ENCODE measurements at places on chromosomes 6 and 20.

DNA sequence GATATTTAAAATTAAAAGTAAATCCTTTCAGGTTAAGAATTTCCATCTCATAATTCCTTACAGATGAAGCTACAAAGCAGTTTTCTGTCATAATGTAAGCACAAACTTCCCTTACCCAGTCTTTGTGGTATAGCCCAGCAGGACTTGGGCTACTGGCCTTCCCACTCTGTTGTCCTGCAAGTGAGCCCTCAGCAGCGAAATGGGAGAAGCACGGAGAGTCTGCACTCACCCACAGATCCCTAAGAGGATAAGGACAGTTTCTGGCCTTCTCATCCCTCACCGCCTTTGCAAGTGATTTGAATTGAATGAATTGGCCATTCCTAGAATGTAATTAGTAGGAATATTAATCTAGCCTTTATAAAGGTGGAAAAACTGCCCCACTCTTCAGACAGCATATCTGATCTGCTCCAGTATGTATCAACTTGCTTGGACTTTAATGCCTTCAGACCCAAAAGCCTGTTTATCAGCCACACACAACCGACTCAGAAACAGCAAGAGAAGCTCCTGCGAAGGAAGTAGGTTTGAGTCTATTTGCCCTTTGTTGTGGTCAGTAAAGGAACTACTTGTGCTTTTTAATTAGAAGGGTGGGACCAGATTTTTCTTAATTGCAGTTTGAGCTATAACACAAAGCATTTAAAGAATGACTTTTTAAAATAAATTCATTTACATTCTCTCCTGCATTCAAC lies 29.9 kb upstream of the PRDM1 start:
- no peak for DNase-seq

- no peak for DNase-seq
These were observed 21.1 kb upstream of the NOTCH4 start for GRCh38 chr6:32244946-32245398.

DNA sequence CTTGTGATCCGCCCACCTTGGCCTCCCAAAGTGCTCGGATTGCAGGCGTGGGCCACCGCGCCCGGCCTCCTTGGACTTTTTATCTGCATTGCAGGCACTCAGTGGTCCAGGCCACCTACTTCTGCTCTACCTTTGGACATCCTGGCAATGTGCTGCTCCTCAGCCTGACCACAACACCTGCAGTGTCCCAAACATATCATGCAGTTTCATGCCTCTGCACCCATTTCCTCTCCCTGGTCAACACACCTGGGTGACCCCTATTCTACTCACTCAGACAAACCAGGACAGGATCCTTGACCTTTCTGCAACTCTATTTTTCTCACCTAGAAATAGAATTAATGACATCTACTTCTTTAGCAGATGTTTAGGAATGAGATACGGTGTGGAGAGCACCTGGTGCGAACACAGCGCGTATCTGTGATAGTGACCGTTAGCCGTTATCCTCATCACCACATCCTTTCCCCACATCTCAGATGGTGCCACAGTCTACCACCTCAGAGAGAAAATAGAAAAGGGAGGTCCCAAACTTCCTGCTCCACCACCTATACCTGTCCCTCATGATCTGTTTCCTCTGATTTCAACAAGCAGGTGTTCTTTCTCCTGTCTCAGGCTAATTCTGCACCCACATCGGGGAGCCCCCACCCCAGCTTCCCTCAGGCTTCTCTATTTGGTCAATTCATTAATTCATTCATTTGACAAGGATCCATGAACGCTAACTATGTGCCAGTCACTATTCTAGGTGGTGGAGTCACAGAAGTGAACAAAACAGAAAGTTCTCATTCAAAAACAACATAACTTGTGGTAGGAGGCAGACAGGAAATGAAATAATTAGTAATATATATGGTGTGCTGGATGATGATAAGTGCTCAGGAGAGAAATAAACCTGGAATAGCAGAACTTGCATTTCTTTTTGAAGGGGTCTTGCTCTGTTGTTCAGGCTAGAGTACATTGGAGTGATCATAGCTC lies 4.3 kb upstream of the BTN3A2 start:
- no peak for DNase-seq

DNA sequence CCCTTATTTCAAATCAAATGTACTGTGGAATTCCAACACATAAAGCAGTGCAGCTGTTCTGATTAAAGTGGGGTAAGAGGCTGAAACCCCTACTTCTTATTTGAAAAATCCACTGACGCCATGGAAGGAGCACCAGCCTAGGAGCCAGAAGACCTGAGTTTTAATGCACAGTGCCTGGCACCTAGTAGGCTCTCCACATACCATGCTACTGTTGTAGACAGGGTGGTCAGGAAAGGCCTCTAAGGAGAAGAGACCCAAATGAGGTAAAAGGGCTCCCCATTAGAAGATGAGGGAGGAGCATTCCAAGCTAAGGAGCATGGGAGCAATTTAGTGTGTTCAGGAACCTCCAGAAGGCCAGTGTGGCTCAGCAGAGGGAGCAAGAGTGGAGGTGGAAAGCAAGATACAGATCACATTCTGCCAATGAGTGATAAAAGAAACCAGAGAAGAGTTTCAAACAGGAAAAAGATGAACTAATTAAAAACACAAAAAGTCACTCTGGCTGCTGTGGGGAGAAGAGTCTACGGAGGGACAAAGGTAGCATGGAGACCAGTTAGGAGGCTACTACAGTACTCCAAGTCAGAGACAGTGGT lies 11.8 kb upstream of the ZNF76 start:
- DNase-seq = no peak

GRCh38 chr6:34806738-34807453 lies 15.0 kb downstream of the BLTP3A start:
- DNase-seq = no peak

GRCh38 chr6:77136086-77136485 lies 327.2 kb downstream of the HTR1B start:
- no peak for DNase-seq

DNA sequence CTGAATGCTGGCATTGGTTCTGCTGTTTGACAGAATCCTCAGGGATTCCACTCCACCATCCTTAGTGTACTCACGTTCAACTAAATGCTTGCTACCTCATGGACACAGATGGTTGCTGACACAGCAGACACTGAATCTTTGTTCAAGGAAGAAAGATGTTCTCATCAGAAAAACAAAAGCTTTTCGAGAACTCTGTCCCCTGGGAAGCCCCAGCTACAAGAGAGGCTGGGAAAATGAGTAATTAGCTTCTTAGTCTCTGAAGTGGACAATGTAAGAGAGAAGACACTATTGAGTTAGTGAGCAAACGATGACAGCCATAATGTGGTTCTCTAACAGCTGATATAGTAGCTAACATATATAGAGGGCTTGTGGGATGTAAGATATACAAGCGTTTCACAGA lies 30.9 kb upstream of the ENPP5 start:
- DNase-seq = no peak

All from bone marrow (tissue), 2 donors.